DMS79 treated with DMSO at 0.1 percent for 48 hours (cell line): ENCODE measurements at places on chromosomes 1 and 21.
A peak's percentile ranks its signal among the peaks of the same experiment; 100 is the strongest.

- DNase-seq: no peak
Measured at GRCh38 chr1:19067182-19067911, 110.9 kb upstream of the IFFO2 start.

DNA sequence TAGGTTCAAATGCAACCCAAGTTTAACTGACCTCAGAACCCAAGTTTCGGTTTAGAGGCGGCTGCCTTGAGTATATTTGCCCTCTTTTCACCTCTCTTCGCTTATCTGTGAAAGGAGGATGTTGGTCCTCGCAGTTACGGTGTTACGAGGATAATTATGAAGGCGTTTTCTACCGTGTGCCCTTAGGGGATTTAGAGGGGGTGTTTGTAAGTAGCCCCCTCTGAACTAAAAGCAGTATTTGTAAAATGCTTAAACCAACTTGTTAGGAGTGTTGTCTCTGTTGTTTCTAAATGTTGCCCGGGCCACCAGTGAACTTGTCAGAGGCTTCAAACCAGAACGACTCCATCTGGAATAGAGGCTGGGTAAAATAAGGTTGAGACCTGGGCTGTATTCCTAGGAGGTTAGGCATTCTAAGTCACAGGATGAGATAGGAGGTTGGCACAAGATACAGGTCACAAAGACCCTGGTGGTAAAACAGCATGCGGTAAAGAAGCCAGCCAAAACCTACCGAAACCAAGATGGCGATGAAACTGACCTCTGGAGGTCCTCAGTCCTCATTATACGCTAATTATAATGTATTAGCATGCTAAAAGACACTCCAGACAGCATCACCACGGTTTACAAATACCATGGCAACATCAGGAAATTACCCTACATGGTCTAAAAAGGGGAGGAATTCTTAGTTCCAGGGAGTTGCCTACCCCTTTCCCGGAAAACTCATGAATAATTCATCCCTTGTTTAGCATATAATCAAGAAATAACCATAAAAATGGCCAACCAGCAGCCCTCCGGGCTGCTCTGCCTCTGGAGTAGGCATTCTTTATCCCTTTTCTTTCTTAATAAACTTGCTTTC is 1.0 kb upstream of the PSRC1 start:
- DNase-seq: peak; percentile 43

GRCh38 chr1:177569476-177569875 is 398.7 kb downstream of the BRINP2 start:
- DNase-seq: no peak

DNA sequence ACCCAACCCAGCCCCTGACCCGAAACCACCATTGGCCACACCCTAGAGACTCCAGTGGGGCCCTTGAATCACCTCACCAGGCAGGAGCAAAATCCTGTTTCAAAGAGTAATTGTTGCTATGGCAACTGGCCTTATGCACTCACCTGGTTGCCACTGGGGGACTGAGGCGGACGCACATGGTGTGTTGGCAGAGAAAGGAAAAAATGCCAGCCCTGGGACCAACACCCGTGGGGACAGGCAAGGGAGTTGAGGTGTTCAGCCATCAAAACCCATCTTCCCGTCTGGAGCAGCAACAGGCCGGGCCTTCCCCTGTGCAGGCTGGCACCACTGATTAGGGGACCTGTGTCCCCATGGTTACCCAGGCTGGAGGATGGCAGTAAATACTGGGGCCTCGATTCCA is 395.8 kb upstream of the VAMP3 start:
- DNase-seq: peak; percentile 66

DNA sequence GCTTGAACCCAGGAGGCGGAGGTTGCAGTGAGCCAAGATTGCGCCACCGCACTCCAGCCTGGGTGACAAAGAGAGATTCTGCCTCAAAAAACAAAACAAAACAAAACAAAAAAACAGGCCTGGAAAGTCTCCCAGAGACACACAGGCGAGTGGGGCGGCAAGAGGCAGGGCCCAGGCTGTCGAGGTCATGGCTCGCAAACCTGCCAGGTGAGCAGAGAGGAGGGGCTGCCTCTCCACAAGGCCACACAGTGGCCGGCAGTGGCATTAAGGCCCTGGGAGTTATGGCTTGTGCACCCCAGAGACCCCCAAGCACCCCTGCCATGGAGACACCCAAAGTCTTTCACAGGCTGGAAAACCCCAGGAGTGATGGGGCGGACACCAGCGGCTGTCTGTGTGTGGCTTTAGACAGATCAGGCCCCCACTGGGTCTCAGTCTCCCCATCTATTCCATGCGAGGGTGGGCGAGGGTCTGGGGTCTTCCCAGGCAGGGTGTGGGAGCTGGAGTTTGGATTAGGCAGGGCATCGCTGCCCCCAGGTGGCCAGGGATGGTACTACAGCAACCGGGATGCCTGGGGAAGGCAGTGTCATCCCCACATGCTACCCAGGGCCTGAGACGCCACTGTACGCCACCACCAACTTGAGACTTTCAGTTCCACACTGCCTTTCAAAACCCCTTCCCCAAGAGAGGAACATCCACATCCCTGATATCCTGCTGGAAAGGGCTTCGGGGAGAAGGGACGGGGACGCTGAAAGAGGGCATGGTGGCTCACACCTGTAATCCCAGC is 7.3 kb upstream of the CTRC start:
- peak; percentile 41 for DNase-seq

GRCh38 chr1:180888870-180889269 is 23.8 kb upstream of the KIAA1614 start:
- DNase-seq: no peak

GRCh38 chr1:219247441-219247840 is 73.8 kb downstream of the LYPLAL1 start:
- DNase-seq: no peak

GRCh38 chr1:184932319-184932718 is 42.0 kb downstream of the NIBAN1 start:
- no peak for DNase-seq

DNA sequence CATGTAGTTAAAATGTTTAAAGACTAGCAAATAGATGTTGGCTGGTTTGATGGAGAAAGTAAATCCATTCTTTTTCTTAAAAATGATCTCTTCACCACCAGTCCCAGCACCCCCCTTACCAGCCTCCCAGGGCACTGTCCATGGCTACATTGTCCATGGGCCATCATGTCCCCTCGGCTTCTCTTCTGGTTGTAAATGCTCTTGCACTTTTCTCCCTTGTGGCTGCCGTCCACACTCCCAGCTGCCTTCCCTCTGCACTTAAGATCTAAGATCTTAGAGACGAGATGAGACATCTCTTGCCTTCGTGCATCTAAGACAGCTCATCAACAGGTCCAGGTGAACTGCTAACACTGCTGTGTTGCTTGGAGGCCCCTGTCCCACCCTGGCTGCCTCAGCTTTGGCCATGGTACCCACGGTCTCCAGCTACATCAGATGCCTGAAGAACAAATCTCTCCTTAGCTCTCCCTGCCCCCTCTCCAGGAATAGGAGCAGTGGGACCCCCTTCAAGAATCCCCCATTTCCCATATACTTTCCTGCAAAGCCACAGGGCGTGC is 11.1 kb downstream of the CAPN2 start:
- DNase-seq: no peak

- DNase-seq: no peak
Measured at GRCh38 chr1:172380441-172381244, 39.8 kb upstream of the C1orf105 start.

DNA sequence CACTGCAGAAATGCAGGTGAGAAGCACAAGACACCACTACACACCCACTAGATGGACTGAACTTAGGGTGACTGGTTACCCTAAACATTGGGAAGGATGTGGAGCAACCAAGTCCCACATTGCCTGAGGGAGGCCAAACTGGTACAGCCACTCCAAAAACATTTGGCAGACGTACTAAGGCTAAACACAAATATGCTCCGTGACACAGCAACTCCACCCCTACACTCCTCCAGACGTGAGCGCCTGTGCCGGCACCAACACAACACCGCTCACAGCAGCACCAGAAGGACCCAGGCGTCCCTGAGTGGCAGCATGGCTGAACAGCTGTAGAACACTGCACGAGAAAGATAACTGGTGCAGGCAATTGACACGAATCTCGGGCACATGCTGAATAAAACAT is 14.7 kb downstream of the PTTG1IP start:
- DNase-seq: no peak

- DNase-seq: no peak
Measured at GRCh38 chr1:110224240-110224995, 14.3 kb downstream of the KCNC4 start.

DNA sequence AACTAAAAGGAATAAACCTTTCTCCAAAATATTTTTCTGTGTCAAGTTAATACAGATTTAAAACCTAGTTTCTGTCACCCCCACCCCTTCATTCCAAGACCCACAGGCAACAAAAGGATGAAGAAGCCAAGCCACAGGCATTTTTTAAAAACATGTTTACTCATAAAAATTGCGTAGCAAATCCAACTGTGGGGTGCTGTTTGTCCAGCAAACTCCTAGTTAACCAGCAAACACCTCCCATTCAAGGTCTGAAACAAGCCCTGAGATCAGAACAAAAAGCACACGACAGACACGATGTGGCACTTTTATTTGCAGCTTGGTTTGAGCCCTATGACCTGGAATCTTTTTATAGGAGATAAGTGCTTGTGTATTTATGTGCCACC is 149.9 kb upstream of the CAMK1G start:
- DNase-seq: peak; percentile 53

DNA sequence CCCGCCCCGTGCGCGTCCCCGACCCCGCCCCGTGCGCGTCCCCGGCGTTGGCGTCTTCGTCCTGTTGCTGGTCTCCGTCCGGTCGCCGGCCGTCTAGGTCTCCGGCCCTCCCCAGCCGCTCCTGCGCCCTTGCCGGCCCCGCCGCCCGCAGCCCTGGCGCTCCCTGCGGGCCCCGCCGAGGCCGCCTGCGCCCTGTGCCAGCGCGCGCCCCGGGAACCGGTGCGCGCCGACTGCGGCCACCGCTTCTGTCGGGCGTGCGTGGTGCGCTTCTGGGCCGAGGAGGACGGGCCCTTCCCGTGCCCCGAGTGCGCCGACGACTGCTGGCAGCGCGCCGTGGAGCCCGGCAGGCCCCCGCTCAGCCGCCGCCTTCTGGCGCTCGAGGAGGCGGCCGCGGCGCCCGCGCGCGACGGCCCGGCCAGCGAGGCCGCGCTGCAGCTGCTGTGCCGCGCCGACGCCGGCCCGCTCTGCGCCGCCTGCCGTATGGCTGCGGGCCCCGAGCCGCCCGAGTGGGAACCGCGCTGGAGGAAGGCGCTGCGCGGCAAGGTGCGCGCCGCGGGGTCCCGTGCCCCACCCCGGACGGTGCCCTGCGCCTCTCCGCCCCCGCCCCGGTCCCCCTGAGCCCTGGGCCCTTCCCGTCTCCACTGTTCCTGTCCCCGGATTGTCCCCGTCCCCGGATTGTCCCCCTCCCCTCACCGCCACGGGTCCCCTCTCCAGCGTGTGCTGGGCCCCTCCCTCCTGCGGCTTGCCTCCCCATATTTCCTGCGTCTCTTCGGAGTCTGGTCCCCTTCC is at the start of gene RNF187:
Gene RNF187, plus strand, starts transcription at position 47 of the 789 bp plus-strand sequence.
- no peak for DNase-seq

- no peak for DNase-seq
Measured at GRCh38 chr1:184866991-184867788, 107.1 kb downstream of the NIBAN1 start.

DNA sequence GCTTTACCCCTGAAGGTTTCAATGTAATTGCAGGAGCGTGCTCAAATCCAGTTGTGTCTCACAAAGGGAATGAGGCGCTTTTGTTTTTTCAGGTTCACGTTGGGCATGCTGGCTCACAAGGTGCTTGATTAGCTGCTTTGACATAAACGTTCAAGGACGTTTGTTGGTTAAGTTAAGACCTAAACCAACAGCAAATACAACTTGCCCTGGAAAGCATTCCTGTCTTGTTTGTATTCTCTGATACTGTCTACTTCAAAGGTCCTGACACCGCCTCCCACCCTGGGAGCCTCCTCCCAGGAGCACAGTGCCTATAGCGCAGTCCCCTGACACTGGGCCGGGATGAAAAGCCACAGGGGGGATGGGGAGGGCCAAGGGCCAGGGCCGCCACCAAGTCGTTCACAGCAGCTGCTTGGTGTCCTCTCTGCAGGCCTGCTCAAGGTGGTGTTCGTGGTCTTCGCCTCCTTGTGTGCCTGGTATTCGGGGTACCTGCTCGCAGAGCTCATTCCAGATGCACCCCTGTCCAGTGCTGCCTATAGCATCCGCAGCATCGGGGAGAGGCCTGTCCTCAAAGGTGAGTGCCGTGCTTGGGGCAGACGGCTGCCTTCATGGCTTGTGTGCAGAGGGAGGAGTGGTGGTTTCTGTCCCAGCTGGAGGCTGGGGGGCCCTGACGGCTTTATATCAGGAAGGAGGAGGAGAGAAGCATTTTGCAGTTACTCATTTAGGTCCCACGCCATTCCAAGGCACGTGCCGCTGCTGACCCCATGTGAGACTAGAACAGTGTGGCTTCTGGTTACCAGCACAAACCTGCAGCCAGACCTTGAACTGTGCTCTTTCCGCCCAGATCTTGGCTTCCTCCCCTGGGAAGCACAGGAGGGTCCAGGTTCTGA is 6.1 kb downstream of the FAM3B start:
- DNase-seq: no peak

GRCh38 chr1:220544901-220545303 is 17.0 kb downstream of the MARK1 start:
- peak; percentile 91 for DNase-seq

DNA sequence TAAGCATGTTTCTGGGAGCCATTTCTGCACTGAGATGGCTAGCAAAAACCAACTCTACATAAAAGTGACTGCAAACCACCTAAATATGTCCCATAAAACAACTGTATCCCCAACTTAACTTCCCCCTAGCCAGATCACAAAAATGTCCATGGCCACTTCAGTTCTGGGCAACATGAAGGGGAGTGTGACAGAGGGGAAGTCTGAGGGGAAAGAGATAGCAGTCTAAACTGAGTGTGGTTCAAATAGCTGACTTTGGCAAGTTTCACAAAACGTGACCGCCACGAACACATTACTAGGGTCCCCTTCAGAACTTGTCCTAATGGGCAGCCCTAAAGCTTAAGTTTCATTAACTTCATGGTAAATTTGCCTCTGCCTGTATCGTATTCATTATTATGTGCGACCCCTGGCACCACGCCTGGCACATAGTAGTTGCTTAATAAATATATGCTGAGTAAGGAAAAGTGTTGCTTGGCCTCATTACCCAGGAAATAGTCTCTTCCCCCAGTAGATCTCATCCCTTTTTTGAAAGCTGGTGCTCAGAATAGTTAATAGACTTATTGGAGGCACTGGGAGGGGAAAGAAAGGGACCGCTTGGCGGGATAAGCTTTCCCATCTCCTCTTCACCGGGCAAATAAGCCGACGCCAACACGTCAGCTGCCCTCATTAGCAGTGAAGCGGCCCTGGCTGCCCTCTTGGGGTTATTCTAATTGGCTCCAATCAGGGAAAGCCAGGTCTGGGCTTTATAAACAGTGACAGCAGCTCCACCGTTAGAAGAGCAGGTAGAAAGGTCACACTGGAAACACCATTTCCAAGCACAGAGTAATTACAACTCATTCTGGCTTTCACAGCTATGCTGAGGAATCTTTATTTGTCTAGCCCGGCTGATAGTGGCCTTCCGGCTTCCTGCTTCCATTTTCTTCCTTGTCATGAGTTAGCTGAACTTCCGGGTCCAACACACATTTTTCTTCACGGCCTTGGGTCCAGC is 122.1 kb downstream of the LRIG2 start:
- DNase-seq: no peak

- no peak for DNase-seq
Measured at GRCh38 chr1:163295949-163296348, 25.8 kb upstream of the NUF2 start.

- DNase-seq: no peak
Measured at GRCh38 chr1:176466514-176466913, 3.5 kb downstream of the PAPPA2 start.
